ENCODE measurements at places on chromosomes 13 and 19.

DNA sequence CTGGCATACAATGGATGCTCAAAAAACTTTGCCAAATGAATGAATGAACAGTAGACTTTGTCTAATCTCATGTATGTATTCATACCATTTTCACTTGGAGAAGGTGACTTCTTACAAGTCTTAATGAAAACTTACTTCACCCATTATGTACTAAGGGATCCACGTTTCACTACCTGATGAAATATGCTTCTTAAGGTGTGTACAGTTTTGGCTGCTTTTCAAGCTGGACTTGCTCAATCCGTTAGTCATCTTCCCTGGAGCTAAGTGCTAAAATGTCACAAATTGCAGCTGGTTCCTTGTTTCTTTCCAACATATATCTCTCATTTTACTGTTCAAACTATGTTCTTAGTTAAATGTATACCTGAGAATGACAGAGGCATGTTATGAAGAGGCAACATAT, 4.2 kb upstream of the CCNA1 start:
- peak; percentile 39 for DNase-seq

- no peak for DNase-seq
These were observed 63.0 kb upstream of the TPM4 start for GRCh38 chr19:16013181-16013850.

DNA sequence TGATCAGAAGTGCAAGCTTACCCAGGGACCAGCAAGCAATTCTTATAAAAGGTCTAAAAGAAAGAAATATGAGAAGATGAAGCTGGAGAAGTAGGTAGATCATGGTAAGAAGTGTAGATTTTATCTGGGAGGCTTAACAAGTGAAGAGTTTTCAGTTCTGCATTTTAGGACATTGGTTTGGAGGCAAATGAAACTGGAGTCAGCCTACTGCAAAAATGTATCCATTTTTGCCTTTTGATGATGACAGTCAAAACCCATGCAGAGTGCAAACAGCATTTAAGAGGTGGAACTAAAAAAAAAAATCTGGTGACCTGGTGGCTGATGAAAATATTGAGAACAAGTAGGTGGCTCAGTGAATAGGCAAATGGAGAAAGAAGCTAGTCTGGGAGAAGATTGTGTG, 216.9 kb downstream of the DNAJC15 start:
- DNase-seq: no peak

GRCh38 chr19:30226464-30227011, 145.6 kb upstream of the ZNF536 start:
- peak; percentile 4 for DNase-seq

DNA sequence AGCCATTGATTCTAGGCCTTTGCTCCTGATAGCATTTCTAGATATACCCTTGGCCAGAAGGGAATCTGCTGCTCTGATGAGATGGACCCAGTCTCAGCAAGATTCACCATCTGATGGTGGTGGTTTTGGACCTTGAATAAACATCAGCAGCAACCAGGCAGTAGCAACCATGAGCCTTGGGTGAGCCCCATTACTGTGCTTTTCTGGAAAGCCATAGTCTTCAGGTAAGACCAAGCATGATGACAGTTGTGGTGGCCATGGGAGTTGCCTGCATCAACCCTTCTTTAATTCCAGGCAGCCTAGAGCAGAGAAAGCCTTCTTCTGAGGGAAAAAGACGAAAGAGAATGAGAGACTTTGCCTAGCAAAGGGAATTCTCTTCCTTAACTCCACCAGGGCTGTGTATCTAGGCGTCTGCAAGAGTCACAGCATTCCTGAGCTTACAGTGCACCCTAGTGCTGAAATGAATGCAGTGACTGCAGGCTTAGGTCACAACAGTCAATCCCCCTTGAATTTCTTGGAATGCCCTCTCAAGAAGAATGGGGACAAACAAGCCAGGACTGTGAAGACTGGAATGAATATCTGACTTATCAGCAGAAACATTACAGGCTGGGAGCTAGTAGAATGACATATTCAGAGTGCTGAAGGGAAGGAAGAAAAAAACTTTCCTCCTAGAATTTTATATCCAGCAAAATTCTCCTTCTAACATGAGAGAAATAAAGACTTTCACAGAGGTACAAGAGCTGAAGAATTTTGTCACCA, 942.4 kb upstream of the PCDH20 start:
- DNase-seq: peak; percentile 64

GRCh38 chr19:47623151-47623920, 14.4 kb downstream of the BICRA start:
- no peak for DNase-seq

GRCh38 chr13:48656608-48657007, 2.9 kb downstream of the CYSLTR2 start:
- no peak for DNase-seq

GRCh38 chr19:3094601-3095440, 659 bp downstream of the GNA11 start:
- DNase-seq: peak; percentile 63

DNA sequence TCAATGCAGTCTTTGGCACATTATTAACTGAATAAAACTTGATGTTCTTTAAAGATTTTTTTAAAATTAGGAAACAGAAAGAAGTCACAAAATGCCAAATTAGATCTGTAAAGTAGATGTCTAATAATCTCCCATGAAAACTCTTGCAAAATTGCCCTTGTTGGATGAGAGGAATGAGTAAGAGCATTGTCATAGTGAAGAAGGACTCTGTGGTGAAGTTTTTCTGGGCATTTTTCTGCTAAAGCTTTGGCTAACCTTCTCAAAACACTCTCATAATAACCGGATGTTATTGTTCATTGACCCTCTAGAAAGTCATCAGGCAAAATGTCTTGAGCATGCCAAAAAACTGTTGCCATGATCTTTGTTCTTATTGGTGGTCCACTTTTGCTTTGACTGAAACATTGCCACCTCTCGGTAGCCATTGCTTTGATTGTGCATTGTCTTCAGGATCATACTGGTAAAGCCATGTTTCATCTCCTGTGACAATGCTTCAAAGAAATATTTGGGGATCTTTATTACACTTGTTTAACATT, 549.3 kb downstream of the LIG4 start:
- DNase-seq: no peak

- DNase-seq: no peak
These were observed 9.7 kb upstream of the DACH1 start for GRCh38 chr13:71876648-71877255.

- no peak for DNase-seq
These were observed 7.4 kb downstream of the MPND start for GRCh38 chr19:4350726-4351125.

GRCh38 chr13:111490611-111491010, 170.2 kb downstream of the TEX29 start:
- no peak for DNase-seq

DNA sequence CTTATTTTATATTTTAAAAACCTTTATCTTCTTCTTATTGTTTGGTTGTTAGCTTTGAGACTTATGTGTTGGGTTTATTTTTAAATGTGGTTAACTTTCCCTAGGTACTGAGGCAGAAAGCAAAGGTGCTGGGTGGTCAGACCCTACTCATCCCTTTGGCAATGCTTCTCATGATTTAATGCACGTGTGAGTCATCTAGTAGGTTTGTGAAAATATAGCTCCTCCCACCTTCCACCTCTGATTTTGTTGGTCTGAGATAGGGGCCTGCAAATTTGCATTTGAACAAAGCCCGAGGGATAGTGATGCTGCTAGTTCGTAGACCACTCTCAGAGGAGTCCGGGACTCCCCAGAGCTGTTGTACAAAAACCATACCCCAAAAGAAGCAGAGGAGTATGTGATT, 771.3 kb upstream of the ARGLU1 start:
- DNase-seq: peak; percentile 11
